Sigmoid colon (tissue), 7 donors: ENCODE measurements at places on chromosomes 7 and 10. TPM values are rescaled to one million over a fixed set of nuclear protein-coding genes. Genes with fewer than 3 reads are reported as not detected.

- H3K27me3 ChIP-seq = no peaks in the 10 kb centered on the region
- H3K27ac ChIP-seq = no peak overlapping the region
- H3K4me3 ChIP-seq = no peak overlapping the region
- peaks cover 56% of the 10 kb centered on the region for H3K36me3 ChIP-seq
Observed at GRCh38 chr7:148800677-148801076, 83.4 kb downstream of the EZH2 start.

The VSTM2A gene
- 1.4 TPM for total RNA-seq

The PKD2L1 gene
- total RNA-seq = not detected

The HOXA5 gene
- total RNA-seq = 9.2 TPM

DNA sequence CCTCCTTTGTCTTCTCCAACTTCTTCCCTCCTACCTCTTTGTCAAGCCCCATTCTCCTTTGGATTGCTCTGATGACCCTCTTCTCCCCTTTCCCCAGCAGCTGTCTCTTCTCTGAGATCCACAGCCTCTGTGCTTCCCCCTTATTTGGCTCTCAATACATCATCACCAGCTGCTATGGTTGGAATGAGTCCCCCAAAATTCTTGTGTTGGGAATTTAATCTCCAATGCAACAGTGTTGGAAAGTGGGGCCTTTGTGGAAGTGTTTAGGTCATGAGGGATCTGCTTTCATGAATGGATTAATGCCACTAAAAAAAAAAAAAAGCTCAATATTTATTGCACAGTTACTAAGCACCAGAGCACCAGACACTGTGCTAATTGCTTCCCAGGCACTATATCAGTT is 39.2 kb upstream of the FRMD4A start:
- H3K4me3 ChIP-seq = no peak overlapping the region
- no peak overlapping the region for H3K27ac ChIP-seq
- H3K27me3 ChIP-seq = no peaks in the 10 kb centered on the region
- no peaks in the 10 kb centered on the region for H3K4me1 ChIP-seq
- no peaks in the 10 kb centered on the region for H3K36me3 ChIP-seq

GRCh38 chr10:91163869-91164474 is 56.5 kb upstream of the PCGF5 start:
- DNase-seq = peak; percentile 91
- no peaks in the 10 kb centered on the region for H3K27me3 ChIP-seq
- no peaks in the 10 kb centered on the region for H3K36me3 ChIP-seq
- peak overlapping the region; percentile 81 for H3K4me3 ChIP-seq
- peaks cover 17% of the 10 kb centered on the region for H3K4me1 ChIP-seq

DNA sequence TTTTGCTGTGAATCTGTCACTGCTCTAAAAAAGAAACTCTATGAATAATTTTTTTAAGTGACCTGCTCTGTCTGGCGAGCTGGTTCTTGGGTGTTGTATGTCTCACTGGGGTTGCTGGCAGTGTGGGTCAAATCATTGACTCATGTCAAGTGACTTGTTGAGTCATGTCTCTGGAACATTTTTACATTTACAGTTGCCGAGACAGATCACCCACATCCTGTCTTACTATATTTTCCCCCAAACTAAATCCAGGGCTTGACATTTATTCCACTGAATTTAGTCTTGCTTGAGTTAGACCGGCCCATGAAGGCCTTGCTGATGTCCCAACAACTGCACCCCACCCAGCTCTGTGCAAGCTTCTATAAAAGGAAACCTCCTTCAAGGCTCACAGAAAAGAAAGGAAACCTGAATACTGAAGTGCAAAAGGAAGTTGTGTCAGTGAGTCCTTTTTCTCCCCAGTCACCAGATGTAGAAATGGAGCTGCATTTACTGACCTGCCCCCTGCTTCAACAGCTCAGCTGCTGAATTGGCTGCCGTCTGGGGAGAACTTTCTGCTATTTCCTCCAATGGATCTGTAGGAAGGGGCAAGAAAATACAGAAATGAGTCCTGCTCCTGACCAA is 290.3 kb downstream of the TNS3 start:
- no peak overlapping the region for H3K4me3 ChIP-seq
- H3K27ac ChIP-seq = no peak overlapping the region
- DNase-seq = no peak
- H3K27me3 ChIP-seq = no peaks in the 10 kb centered on the region
- H3K4me1 ChIP-seq = peaks cover 26% of the 10 kb centered on the region
